ENCODE measurements at places on chromosomes 2 and 18.

GRCh38 chr18:63088262-63088661 lies 231.3 kb downstream of the BCL2 start:
- DNase-seq = no peak

GRCh38 chr2:188569431-188570165 lies 277.9 kb downstream of the GULP1 start:
- no peak for DNase-seq

DNA sequence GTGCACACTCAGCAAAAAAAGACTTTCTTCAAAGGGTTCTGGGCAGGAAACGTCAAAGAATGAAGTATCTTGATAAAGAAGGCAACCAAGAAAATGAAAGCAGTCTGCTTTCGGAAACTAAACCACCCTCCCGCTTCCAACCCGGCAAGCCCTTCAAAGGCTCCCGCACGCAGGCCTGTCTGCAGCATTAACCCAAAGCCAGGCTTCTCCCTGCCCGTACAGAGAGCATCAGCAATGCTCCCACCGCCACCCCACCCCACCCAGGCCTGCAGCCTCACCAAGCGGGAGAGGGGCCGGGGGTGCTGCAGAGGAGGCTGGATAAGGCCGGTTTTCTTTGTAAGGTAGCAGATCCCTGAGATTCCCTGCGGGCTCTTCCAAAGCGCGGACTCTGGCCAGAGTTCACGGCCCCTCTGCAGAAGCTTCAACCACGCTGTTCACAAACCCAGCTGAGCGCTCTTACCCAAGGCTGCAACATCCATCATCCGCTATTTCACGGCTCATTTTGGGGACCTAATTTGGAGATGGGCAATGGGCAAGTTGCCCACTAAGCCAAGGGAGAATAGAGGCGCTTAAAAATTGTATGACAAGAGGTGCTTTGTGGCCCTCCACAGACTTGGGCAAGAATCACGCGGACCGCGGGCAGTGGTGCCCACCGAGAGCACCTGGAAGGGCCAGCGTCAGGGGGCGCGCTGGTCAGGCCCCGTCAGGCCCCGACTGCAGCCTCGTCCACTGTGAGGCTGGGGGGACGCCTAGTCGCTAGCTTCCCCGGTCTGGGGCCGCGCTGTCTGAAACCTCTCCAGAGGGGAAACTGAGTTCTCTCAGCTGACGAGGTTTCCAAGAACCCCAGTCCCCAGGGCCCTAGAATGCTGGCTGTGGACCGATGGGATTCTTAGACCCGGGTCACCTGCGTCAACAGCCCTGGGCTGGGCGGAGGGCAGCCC lies 225.4 kb upstream of the ID2 start:
- DNase-seq = no peak

GRCh38 chr2:155528034-155528433 lies 804.5 kb downstream of the NR4A2 start:
- no peak for DNase-seq

- no peak for DNase-seq
Measured at GRCh38 chr2:100882645-100883613, 63.0 kb downstream of the NPAS2 start.

DNA sequence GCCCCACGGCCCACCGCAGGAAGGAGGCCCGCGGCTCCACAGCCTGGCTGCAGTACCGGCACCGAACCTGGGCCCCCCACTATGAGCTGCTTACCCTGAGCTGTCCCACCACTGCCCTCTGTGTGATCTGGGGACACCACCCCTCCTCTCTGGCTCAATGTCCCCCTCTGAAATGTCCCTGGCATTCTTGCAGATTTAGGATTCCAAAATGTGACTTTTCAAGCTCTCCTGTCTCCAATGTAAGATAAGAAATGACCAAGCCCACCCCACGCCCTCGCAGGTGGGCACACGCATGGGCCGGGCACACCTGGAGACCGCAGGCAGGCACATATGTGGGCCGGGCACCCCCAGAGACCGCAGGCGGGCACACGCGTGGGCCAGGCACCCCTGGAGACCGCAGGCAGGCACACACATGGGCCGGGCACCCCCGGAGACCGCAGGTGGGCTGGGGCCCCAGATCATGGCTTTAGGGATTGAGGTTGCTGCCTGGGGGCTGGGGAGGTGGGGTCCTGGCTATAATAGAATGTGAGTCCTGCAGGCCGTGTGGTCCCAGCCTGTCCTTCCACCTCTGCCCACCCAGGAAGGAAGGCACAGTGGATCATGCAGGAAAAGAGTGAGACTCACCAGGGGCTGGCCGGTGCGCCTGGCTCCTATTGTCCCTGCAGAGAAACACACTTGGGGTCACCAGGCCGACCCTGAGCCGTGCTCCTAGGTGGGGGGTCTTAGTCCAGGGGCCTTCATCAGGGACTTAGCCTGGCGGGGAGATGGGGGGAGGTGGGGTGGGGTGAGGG lies 7.2 kb downstream of the PDCD1 start:
- no peak for DNase-seq

GRCh38 chr2:102001767-102002142 lies 10.0 kb downstream of the IL1R2 start:
- DNase-seq = no peak

DNA sequence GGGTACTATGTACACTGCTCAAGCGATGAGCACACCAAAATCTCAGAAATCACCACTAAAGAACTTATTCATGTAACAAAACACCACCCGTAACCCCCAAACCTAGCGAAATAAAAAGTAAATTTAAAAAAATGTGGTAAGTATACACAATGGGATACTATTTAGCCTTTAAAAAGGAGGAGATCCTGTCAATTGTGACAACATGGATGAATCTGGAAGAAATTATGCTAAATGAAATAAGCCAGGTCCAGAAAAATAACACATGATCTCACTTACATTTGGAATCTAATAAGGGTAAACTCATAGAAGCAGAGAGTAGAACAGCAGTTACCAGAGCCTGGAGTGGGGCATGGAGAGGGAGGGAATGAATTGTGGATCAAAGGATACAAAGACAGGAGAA lies 98.5 kb upstream of the SPATS2L start:
- no peak for DNase-seq

DNA sequence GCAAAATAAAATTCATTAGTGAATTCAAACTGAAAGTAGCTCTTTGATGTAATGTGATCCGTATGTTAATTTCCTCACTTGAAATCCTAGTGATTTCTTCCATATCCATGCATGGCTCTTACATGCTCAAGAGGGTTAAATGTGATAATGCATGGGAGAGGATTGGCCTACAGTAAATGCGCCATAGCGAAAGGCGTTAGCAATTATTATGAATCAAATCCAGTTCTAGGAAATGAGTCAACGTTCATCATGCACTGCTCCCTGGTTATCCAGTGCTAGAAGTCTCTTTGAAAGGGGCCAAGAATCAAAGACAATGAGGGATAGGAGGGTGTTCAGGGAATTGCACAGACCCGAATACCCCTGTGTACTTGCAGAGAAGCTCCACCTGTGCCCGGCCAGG lies 101.4 kb upstream of the RASGRP3 start:
- DNase-seq = no peak

DNA sequence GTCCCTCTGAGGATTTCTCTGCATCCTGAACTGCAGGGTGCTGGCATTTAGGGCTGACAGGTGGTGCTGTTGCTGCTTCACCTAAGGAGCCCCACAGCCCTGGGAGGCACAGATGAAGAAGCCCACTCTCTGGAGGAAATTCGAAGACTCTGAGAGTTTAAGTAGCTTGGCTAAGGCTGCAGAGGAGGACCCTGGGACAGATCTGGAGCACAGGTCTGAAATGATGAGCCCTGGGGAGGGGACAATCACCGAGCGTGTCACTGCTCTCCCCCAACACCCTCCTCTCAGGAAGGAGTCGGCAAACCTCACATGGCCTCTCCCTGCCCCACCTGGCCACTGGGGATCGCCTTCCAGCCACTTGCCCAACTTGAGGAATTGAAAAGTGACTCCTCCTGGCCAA lies 18.6 kb downstream of the CYP27C1 start:
- DNase-seq = no peak

GRCh38 chr18:75269124-75269680 lies 58.6 kb downstream of the TSHZ1 start:
- DNase-seq = no peak

DNA sequence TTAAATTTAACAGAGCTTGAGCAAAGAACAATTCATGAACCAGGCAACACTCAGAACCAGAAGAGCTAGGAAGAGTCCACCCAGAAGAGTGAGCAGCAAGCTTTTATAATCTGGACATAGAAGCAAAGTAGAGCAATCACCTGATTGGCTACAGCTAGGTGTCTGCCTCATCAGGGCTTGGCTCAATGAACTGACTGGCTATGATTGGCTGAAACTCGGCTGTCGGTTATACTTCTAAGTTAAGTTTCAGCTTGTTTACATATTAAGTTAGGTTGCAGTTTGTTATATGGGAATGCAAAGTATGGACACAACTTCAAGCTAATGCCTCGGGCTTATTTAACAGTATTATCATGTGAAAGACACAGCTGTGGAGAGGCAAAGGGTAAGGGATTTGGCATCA lies 63.2 kb upstream of the NABP1 start:
- no peak for DNase-seq

DNA sequence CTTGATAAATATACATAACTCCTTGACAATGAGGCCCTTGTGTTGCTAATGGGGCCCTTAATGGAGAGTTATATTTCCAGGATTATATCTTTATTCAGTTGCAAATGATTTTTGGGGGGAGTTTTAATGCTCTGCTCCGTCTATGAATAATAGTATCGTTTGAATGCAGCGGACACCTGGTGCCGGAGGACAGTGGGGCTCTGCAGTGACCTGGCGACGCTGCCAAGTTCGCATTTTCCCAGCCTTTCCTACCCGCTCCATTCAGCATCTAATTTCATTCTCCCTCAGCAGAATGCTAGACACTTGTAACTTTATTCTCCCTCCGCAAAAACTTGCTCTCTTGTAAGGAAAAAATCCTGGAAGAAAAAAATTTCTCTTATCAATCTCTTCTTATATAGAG lies 257.6 kb upstream of the SALL3 start:
- no peak for DNase-seq

DNA sequence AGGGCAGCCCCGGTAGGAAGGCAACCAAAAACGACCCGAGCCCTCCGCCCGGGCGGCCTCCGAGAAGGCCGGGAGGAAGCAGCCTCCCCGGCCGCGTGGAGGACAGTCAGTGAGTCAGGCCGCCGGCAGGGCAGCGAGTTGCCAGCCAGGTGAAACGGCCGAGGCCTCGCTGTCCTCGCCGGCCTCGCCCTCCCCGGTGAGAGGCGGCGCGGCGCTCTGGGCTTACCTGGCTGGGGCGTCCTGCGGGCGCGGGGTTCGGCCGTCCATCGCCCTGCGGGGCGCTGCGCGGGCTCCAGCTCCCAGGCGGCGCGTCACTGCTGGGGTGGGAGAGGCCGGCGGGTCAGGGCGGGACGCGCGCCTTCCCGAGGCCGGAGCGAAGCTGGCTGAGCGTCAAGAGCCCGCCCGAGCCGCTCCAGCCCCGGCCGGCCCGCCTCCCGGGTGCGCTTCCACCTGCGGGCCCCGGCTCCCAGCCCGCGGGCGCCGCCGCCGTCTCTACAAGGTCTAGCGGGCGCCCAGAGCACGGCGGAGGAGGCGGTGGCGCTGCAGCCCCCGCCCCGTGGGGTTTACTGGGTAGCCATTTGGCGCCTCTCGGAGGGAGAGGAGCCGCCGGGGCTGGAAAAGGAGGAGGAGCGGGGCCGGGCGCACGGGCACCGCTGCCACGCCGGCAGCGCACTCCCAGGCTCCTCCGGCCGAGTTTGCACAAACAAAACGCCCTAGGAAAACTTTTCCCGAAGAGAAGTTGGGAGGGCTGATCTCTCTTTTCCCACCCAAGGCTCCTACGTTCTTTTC lies 499 bp downstream of the COBLL1 start:
- no peak for DNase-seq

DNA sequence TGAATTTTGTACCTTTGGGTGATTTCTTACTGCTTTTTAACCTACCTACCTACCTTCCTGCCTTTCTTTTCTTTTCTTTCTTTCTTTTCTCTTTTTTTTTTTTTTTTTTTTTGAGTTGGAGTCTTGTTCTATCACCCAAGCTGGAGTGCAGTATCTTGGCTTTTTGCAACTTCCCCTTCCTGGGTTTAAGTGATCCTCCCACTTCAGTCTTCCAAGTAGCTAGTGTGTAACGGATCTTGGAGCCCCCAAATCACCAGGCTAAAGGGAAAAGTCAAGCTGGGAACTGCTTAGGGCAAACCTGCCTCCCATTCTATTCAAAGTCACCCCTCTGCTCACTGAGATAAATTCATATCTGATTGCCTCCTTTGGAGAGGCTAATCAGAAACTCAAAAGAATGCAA lies 61.3 kb downstream of the DDX18 start:
- DNase-seq = no peak

GRCh38 chr2:10482460-10482859 lies 34.3 kb upstream of the ODC1 start:
- DNase-seq = no peak

DNA sequence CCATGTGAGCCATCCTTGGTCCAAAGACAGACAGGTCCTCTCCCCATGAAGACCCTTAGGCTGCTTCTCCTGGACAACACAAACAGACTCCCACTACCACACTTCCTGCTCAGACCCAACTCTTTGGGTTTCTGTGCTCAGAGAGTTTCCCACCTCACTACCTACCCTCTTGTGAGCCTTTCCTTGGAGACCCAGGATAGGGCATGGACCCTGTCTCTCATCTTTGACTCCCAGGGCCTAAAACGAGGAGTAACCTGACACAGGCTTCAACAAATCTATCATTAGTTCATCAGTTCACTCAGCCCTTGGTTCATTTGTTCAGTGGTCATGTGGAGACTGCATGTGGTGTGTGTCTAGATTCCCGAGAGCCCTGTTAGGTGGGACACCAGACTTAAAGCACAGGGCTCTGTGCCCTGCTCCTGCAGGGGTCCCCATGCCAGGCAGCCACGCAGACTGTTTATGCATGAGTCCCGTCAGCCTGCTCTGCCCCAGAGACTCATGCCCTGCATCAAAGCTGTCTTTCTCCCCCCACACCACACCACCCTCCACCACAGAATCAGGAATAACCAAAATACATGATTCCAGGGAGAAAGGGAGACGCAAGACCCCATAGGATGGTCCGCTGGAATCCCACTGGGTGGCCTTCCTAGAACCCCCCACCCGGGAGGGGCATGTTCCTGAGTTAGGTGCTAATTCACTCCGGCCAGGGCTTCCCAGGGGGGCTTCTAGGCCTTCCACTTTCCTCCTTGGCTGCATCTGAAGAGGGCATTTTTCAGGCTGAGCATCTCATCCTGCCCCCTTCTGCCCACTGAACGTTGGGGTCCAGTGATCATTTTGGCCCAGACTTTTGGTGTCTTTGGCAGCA lies 100.2 kb upstream of the TEX51 start:
- no peak for DNase-seq

DNA sequence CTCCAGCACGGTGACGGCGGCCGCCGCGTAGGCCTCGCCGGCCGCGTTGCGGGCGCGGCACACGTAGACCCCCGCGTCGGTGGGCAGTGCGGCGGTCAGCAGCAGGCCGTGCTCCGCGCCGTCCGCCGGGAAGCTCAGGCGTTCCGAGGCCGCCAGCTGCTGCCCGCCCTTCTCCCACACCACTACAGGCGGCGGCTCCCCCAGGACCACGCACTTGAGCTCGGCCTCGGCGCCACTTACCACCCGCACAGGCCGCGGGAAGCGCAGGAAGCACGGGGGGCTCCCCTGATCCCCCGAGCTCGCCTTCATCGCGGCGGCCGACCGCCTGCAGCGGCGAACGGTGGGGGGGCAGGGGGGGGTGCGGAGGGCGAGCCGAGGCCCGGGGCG lies 422 bp downstream of the OBSL1 start:
- no peak for DNase-seq

GRCh38 chr2:39488450-39488849 lies 51.4 kb upstream of the MAP4K3 start:
- DNase-seq = no peak

- DNase-seq = no peak
Measured at GRCh38 chr2:235460548-235461047, 33.2 kb upstream of the AGAP1 start.

All from stimulated activated CD8-positive, alpha-beta memory T cell treated with anti-CD3 and anti-CD28 coated beads, Interleukin-4, amount 100 ng/mL, for 1 hour (primary cell).